ENCODE measurements at places on chromosomes 11 and 22.
A peak's percentile ranks its signal among the peaks of the same experiment; 100 is the strongest.

GRCh38 chr11:111300569-111300968, 2.2 kb downstream of the POU2AF3 start:
- no peak for DNase-seq

GRCh38 chr11:73578592-73579185, 19.2 kb downstream of the FAM168A start:
- no peak for DNase-seq

- DNase-seq: no peak
These were observed 223.1 kb upstream of the B3GAT1 start for GRCh38 chr11:134634897-134635831.

DNA sequence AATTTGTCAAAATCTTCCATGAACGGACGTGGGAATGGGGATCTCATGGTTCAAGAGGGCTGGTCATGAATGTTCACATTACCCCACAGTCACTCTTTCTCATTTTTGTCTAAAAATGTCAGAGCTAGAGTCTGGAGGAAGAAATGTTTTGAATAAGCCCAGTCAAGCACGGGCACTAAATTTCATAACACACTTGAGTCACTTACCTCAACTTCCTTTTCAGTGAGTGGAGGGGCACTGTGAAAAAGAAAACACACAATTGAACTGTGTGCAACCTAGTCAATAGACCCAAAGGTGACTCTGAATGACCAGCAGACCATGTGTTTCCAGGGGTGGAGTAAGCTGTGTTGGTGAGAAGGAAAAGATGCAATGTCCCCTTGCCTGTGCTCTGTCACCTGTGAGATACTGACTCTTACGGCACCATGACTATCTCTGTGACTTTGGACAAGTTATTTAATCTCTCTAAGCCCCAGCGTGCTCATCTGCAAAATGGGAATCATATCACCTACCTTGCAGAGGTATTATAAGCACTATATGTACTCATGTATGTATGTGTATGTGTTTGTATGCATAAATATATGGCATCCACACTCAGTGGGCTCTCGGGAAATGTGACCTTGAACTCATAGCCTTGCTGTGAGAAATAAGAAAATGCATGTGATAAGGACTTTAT, 38.2 kb upstream of the LYVE1 start:
- no peak for DNase-seq

DNA sequence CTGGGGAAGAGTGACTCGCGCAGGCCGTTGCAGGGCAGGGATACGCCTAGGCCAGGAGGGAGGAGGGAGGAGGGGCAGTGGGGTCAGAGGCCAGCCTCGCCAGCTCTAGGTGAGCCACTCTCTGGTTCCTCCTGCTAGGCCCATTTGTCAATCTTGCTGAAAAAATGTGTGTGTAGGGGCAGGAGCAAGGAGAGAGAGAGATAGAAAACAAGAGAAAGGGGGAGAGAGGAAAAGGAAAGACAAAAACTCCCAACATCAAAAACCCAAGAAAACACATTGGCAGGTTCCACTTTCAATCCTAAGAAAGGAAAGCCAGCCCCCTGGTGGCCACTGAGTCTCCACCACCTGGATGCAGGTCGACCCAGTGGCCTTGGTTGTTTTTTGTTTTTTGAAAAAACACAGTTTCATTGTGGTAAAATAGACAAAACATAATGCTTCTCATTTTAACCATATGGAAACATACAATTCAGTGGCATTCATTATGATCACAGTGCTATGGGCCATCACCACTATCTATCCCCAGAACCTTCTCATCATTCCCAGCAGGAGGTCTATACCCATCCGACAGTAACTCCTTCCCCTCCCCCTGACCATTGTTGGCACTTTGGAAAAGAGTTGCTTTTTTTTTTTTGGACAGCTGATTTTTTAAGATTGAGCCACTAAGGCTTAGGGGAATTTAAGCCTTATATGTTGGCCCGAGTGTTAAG, 10.9 kb downstream of the OMP start:
- no peak for DNase-seq

DNA sequence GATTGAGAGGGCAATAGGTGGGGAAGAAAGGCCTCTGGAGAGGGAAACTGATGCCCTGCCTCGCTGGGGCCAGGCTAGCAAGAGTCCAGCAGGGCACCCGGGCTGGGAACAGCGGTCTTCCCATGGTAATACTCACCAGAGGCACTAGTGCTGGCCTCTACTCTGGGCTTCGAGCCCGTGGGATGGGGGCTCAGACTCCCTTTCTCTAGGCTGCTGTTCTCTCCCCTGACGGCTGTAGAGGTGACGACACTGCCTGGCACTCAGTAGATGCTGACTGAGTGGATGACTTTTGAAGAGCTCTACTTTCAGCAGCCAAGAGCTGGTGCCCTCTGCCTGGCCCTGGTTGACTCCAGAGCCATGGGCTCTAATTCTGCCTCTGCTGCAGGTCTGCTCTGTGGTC, 818 bp upstream of the C1QTNF4 start:
- DNase-seq: no peak

GRCh38 chr11:102837156-102837555, 6.3 kb downstream of the MMP3 start:
- DNase-seq: no peak

- peak; percentile 17 for DNase-seq
These were observed 14.3 kb upstream of the PMM1 start for GRCh38 chr22:41603873-41604332.

GRCh38 chr22:40030026-40030757, 35.4 kb downstream of the FAM83F start:
- DNase-seq: no peak

DNA sequence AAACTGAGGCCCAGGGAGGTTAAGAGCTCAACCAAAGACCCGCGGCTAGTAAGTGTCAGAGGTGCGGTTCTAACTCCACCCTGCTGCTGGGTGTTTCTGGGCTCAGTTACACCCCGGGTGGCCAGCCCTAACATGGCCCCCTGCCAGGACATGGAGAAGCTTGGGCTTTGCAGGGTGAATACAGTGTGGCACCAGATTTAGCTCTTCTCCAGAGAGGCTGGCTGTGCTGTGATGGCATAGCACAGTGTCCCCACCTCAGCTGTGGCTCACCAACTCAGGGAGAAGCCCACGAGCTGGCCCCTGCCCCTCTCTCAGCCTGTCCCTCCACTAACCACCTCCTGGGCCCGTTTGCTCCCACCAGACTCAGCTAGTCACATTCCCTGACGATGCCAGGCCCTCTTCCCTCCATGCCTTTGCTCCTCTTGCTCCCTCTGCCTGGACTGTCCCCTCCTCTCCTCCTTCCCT, 7.0 kb downstream of the UCP3 start:
- DNase-seq: no peak

DNA sequence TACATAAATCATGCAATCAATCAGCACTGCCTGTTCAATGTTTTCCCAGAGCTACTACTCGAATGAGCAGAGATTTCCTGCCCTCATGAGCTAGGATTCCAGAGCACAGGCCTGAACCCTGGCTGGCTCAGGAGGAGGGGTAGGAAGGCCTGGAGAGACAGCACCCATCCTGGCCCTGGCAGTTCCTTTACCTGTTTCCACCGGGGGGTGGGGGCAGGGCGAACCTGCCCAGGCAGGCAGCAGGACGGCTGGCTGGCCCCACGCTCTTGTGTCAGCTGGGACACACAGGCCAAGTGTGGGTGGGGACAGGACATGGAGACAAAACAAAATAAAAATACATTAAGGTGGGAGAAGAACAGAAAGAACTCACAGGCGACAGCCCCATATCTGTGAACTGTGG, 109.8 kb upstream of the BID start:
- DNase-seq: no peak

Measured in stimulated activated CD8-positive, alpha-beta memory T cell treated with anti-CD3 and anti-CD28 coated beads, Interleukin-4, amount 100 ng/mL, for 1 hour (primary cell).